ENCODE measurements at places on chromosomes 2 and 18.
A peak's percentile ranks its signal among the peaks of the same experiment; 100 is the strongest.

DNA sequence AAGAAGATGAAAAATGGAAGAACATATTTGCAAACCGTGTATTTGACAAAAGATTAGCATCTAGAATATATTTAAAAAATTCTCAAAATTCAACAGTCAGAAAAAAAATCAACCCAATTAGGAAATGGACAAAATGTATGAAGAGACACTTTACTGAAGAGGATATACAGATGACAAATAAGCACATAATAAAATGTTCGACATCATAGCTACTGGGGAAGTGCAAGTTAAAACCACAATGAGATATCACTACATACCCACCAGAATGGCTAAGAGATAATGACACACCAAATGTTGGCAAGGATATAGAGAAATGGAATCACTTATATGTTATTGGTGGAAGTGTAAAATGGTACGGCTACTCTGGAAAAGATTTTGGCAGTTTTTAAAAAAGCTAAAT is 11.7 kb upstream of the NUP35 start:
- DNase-seq = no peak

DNA sequence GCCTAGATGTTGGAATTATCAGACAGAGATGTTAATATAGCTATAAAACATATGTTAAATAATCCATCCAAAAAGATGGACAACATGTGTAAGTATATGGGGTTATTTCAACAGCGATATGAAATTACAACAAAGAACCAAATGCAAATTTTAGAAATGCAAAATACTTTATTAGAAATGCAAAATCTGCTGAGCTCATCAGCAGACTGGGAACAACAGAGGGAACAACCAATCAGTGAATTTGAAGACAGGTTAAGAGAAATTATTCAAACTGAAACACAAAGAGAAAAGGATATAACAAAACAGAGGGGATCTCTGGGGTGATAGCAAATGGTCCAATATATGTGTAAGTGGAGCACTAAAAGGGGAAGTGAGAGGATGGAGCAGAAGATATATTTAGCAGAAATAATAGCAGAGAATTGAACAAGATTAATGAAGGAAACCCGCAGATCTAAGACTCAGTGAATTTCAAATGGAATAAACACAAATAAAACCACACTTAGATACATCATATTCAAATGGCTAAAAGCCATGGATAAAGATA is 13.5 kb upstream of the HS6ST1 start:
- DNase-seq = no peak

DNA sequence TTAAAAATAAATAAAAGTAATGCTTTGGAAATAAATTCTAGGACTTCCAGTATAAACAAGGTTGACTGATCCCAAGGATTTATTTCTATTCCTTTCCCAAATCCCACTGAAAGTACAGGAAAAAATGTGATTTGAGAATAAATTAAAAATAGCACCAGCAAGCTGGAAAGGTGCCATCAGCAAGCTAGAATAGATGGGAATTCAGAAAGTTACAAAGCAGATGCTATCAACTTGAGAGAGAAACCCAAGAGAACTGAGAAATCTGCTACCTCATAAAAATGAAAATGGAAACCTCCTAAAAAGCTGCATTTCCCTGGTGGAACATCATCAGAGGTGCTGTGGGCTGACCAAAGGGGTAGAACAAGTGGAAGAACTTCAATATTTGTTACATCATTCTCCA is 148.6 kb upstream of the KCNJ3 start:
- no peak for DNase-seq

GRCh38 chr18:28890791-28891190 is 713.9 kb upstream of the CDH2 start:
- no peak for DNase-seq

- DNase-seq = peak; percentile 8
Observed at GRCh38 chr2:201007584-201007998, 44.1 kb upstream of the ORC2 start.

- no peak for DNase-seq
Observed at GRCh38 chr18:32771871-32772580, 797 bp downstream of the KLHL14 start.

- no peak for DNase-seq
Observed at GRCh38 chr2:172664766-172665165, 70.9 kb upstream of the RAPGEF4 start.

GRCh38 chr2:217386041-217386440 is 526.2 kb upstream of the TNP1 start:
- DNase-seq = no peak

GRCh38 chr18:29652797-29653196 is 1389.7 kb downstream of the DSC3 start:
- no peak for DNase-seq

GRCh38 chr2:237298151-237299118 is 115.5 kb downstream of the COL6A3 start:
- DNase-seq = no peak

DNA sequence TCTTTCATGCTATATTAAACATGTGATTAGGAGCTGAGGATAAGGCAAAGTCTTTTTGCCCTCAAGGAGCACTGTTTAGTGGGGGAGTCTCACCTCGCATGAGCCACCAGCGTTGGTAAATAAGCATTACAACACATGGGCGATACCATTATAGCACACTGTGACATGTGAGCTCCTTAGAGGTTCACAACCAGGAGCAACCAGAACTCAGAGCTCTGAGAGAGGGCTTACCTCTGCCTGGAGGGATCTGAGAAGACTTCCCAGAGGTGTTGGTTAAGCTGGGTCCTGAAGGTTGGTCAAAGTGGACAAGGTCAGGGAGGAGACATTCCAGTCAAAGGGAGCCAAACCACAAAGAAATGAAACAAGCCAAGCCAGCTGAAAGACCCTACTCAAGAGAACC is 158.8 kb downstream of the ESCO1 start:
- no peak for DNase-seq

DNA sequence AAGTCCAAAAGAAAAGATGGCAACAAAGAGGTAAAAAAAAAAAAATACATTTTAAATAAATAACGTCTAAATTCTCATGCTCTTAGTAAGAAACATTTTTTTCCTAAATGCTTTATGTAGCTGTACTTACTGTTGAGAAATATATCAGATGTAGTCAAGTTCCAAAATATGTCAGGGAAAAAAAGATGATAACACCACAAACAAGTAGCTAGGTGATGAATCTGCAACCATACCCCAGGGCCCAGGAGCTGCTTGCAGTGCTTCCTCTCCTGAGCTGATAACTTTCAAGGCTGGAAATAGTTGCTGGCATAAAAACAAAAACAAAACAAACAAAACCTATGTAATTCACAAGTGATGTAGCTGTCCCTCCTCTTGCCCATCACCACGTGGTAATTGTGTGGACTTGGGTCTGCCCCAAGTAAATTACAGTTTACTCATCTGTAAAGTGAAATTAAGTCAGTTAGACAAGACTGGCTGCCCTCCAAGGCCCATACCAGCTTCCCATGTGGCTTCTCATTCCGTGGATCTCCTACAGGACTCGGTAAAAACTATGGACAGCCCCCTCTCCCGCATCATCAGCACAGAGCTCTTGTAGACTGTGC is 82.6 kb downstream of the SP100 start:
- no peak for DNase-seq

GRCh38 chr2:127053731-127054603 is 53.0 kb downstream of the BIN1 start:
- no peak for DNase-seq

GRCh38 chr18:56315363-56315762 is 323.0 kb downstream of the TXNL1 start:
- DNase-seq = no peak

DNA sequence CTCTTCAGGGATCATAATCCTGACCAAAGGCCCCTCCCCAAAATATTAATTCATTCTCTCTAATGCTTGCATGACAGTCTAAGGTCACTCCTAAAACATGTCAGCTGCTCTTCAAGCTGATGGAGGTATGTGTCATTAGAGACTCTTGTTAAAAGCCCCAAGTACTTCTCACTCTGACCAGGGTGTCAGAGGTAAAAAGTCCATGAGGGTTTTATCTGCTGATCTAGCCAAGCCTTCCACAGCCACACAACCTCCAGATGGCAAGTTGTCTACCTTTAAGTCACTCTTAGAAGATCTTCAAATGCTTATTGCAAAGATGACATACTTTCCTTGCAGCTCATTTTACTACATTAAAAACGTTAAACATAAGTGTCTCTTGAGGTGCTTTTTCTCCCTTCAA is 83.6 kb upstream of the ETAA1 start:
- DNase-seq = no peak

DNA sequence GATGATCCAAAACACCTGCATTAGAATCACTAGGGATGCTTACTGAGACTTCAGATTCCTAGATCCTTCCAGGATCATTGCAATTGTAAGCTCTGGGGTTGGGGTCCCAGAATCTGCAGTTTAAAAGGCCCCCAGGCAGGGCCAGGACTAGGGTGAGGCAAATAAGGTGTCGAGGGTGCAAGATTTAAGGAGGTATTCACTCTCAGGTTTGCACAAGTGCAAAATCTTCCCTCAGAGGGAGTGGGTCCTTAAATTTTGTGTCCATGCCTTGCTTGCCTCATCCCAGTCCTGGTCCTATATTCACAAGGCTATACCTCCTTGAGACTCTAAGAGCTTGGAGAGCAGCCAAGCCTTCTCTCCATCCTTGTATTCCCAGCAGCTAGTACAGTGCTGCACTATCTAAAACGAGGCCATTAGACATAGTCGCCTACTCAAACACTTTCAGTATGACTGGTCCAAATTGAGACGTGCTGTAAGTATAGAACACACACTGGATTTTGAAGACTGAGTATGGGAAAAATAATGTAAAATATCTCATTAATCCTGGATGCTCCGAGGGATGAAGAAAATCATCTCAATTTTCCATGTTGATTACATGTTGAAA is 31.6 kb upstream of the MREG start:
- DNase-seq = no peak

GRCh38 chr2:190695739-190696138 is 46.9 kb downstream of the NAB1 start:
- no peak for DNase-seq

DNA sequence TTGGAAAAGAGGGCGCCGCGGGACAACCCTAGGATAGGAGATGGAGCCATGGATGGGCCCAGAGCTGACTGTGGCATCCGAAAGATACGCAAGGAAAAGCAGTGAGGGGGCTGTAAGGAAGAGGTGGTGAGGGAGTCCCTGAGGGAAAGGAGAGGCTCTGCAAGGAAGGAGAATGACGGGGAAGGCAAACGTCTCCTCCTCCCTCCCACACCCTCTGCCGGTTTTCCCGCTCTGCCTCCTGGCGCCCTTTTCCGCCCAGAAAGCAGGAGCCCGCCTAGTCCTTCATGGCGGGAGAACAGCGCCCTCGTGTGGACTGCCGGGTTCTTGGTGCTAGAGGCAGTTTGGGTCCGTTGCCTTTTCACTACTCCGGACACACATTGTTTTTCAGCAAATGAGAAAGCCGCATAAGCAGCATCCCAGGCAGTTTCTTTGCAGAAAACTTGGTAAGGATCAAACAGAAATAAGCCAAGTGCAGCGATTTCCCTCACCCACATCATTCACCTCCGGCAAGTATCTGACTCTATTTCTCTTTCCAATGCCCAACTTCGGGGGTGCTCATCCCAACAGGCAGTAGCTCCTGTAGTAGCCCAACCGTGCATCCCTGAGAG is 200.4 kb downstream of the INO80D start:
- DNase-seq = peak; percentile 66

DNA sequence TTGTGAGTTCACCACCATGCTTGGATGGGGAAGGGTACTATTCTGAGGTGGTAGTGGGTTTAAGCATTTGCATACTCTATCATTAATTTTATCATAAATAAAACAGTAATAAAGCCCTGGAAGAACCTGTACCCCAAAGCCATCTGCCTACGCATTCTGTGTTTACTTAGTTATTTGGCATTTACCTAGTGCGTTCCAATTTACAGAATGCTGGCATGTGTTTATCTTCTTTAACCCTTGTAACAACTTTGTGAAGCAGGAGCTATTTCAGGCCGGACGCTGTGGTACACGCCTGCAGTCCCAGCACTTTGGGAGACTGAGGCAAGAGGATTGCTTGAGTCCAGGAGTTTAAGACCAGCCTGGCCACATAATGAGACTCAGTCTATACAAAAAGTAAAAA is 17.8 kb upstream of the ODC1 start:
- no peak for DNase-seq

GRCh38 chr2:236943068-236943467 is 142.6 kb upstream of the COPS8 start:
- no peak for DNase-seq

- no peak for DNase-seq
Observed at GRCh38 chr18:23629444-23629946, 33.2 kb downstream of the ANKRD29 start.

GRCh38 chr2:241489088-241489487 is 19.3 kb downstream of the STK25 start:
- no peak for DNase-seq

DNA sequence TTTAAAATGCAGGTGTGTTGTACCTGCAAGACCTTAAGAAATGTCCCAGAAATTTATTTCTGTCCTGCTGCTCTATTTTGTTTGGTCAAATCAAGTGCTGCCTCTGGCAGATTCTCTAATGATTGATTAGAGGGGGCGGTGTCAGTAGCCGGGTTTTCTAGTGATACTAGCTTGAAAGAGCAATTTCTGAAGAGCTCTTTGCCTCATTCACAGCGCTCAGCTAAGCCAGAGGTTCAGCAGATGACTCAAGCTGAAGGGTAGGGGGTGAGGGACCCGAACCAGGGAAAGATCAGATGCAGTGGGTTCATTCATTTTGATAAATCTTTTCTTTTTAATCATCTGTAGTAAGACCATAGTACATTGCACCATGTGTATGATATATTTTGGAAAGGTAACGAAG is 15.0 kb downstream of the ZBTB7C start:
- no peak for DNase-seq

DNA sequence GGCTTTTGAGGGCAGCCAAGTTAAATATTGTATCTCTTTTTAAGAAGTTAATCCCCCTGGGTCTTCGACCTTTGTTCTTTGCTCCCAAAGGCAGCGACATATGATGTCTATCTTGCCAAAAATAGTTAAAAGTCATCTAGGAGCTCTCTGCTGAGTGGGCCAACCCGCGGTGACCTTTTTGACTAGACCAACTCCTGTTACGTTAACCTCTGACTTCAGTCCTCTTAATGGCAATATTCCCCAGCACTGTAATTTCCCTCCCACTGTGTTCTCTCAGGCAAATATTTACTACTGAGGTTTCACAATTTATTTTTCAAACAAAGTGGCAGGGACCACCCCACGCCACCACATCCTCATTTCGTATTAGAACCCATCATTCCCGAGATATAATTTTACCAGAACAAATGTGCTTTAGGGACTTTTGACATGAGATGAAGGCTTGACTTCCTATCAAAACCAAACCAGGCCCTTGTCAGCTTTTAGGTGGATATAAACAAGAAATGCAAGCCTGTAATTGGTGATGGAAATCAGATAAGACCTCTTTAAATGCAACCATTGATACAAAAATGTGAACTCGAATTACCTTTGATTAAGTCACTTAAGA is 764.7 kb downstream of the SATB2 start:
- DNase-seq = no peak

- no peak for DNase-seq
Observed at GRCh38 chr2:130259594-130259993, 61.4 kb upstream of the TUBA3E start.

DNA sequence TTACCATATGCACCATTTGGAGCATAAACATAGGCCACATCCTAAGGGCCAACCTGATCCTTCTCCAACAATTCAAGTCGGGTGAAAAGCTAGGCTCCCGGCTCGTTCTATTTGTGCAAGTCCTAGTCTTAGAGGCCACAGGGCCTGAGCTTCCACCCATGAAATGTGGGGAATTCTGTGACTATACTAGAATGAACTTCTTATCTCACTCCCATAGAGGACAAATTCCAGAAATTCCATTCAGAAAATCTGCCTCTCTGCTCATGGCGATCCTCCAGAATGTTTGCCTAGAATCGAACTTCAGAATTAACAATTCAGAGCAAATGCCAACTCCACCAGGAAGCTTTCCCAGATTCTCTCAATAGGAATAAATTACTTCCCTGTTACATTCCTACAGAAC is 187.9 kb downstream of the BCL11A start:
- no peak for DNase-seq

Data from foreskin melanocyte (primary cell).